Activated CD4-positive, alpha-beta memory T cell treated with anti-CD3 and anti-CD28 coated beads, Interleukin-2, amount 10 ng/mL, durations not matched to agents 7 days and 5 days (primary cell): ENCODE measurements at places on chromosomes 1 and 21. TPM values are rescaled to one million over a fixed set of nuclear protein-coding genes. Genes with fewer than 3 reads are reported as not detected.

The PLCH2 gene
- total RNA-seq: 32.7 TPM

The PROK1 gene
- total RNA-seq: not detected

The FCRL4 gene
- not detected for total RNA-seq

The CDC7 gene
- 26.7 TPM for total RNA-seq

DNA sequence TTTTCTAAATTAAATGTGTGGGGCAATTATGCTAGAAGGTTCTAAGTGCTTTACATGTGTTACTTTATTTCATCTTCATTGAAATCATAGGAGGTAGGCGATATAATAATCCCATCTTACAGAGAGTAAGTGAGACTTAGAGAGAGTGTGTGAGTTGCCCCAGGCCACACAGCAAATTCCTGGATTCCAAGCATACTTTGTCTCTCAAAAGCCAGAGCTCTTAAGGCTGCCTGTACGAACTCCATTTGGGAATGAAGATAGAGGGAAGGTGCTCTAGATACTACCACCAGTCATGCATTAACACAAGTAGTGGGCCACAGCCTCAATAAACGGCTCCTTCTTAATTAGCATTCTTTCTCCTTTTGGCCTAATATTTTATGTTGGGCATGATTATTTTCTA is 170.1 kb downstream of the SIPA1L2 start:
- no peak for DNase-seq

DNA sequence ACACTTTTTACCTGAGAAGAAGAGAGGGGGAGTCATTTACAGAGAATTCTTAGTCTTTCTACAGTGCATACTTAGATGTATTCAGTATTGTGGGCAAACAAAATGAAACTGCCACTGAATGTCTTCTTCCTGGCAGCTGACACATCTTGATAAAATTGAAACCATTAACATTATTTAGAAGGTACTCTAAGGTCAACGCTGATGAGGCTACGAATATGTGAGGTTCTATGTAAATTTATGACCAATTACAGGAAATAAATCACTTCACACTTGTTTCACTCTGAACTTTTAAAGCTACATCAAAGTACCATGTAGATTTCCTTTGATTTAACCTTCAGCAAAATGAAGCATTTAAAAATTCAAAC is 51.3 kb upstream of the GFI1 start:
- DNase-seq: no peak

- DNase-seq: no peak
Measured at GRCh38 chr1:100622037-100622436, 84.1 kb downstream of the GPR88 start.

DNA sequence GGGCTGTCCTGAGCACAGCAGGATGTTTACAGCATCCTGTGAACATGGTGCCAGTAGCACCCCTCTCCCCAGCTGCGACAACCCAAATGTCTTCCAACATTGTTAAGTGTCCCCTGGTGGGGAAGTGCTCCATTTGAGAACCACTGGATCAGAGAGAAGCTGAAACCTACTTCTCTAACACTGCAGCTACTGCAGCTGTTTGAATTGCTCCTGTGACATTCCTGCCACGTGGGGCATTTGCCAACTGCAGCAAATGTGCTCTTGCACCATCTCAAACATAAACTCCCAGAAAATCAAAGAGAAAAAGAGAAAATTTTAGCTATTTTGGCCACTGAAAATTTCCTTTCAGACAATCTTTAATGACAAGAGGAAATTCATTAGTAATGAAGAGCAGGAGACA is 11.0 kb downstream of the SLC2A5 start:
- no peak for DNase-seq

GRCh38 chr1:32619701-32620485 is 30.5 kb downstream of the ZBTB8OS start:
- no peak for DNase-seq

- DNase-seq: no peak
Measured at GRCh38 chr1:68140536-68140935, 90.1 kb upstream of the DIRAS3 start.

GRCh38 chr1:206735553-206736031 is 35.0 kb upstream of the IL19 start:
- no peak for DNase-seq

GRCh38 chr1:23366598-23366997 is 3.0 kb downstream of the ZNF436 start:
- no peak for DNase-seq

- DNase-seq: no peak
Measured at GRCh38 chr21:45999581-46000181, 18.1 kb downstream of the COL6A1 start.

GRCh38 chr1:59898927-59899326 is 27.6 kb downstream of the CYP2J2 start:
- no peak for DNase-seq

DNA sequence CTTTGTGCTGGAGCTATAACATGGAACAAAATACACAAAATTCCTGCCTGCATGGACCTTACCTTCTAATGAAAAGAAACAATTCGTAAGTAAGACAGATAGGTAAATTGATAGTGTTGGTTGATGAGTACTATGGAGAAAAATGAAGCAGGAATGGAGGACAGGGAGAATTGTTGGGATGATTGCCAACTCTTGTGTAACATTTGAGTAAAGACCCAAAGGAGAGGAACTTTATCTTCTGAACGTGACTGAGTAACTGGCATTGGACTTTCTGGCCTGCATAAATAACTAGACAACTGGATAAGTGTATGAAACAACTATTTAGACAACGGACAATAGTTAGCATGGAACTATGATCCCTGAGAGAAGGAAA is 6.8 kb upstream of the EFCAB14 start:
- no peak for DNase-seq

GRCh38 chr21:46424621-46425020 is 34.1 kb upstream of the DIP2A start:
- peak; percentile 38 for DNase-seq

- DNase-seq: no peak
Measured at GRCh38 chr1:187261637-187262036, 432.9 kb downstream of the PLA2G4A start.

DNA sequence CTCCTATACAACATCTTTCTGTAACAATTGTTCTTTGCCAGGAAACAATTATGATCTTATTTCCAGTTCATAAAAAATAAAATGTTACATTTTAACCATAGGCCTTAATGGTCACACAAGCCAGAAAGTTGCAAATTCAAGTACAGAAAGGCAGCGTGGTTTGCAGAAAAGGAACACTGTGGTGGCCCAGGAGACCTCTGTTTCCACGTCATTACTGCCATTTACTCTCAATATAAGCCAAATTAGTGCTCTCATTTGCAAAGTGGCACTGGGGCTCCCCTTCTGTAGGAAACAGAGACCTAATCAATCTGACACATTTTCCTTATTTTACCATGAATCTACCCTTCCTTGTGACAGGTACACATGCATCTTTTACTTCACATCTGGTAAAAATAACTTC is 79.3 kb upstream of the TLR5 start:
- no peak for DNase-seq

DNA sequence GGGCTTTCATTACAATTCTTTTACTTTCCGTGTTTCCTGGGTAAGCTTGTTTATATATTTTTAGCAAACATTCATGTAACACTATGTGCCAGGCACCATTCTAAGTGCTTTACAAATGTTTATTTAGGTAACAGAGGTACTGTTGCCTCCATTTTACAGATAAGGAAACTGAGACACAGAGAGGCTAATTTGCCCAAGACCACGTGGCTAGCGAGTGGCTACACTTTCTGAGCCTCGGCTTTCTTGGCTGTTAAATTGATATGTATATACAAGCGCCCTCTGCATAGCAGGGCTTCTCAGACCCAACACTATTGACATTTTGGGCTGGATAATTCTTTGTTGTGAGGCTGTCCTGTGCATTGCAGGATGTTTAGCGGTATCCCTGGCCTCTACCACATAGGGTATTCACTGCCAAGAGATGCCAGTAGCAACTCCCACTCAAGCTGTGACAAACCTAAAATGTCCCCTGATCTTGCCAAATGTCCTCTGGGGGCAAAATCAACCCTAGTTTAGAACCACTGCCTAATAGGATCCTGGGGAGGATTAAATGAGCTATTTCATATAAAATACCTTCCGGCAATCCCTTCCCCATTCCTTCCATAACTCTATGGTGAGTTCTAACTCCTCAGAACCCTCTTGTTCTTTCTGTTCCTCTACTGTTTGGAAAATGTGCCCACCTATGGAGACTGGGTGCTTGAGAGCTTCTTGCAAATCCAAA is 17.2 kb upstream of the ID3 start:
- DNase-seq: no peak
